ENCODE measurements at places on chromosomes 2 and 18.
A peak's percentile ranks its signal among the peaks of the same experiment; 100 is the strongest.

DNA sequence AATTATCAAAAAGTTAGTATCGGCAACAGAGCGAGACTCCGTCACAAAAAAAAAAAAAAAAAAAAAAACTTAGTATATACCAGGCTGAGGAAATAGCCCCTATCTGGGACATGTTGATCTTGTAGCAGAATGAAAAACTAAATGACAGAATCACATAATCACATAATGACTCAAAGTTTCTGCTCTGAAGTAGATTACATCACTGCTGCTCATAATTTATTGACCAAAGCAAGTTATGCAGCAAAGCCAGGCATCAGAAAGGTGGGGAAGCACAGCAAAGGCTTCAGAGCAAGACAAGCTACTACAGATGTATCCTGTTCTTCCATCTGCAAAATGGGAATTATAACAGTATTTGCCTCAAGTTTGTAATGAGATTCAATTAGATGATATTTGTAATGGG is 68.1 kb downstream of the BOD1L2 start:
- DNase-seq, result no peak

DNA sequence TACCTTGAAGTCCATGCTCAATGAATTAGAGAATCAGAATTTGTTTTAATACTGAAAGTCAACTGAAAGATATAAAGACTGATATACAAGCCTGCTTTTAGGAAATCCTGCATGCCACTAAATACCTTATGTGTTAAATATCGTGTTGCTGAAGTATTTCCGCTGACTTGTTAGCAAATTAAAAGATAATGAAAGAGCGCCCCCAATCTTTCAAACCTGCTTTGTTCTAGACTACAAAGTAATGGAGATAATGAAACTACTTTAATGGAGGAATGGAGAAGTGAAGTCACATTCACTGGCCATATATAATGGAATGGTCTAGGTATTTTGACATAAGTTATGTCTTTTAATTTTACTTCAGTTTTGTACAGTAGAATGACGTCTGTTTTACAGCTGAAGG is 95.7 kb downstream of the ASXL3 start:
- no peak for DNase-seq

- no peak for DNase-seq
Measured at GRCh38 chr2:103295591-103295990, 533.8 kb downstream of the TMEM182 start.

- DNase-seq, result no peak
Measured at GRCh38 chr18:52715421-52715820, 375.4 kb downstream of the DCC start.

DNA sequence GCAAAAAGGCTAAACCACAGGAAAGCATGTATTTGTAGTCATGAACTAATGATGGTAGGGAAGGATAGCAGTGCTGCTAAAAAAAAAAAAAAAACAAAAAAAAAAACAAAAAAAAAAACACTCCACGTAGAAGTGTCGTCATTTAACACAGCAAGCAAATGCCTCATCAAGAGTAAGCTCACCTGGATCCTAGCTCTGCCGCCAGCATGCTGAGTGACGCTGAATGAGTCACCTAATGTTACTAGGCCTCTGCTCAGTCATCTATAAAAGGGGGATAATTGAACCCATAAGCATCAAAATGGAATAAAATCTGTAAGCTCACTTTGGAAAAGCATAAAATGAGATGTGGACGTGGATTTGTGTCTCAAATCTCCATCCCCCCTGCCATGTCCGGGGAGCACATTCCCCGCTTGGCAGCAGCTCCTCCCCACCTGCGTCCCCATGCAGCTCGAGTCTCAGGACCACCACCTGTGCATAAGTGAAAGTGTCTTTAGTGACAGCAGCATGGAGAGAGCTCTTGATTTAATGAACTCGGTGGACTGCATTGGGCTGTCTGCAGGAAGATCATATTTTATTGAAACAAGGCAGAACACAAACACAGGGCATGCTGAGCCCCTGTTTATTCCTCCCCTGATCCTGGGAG is 427.5 kb downstream of the LRATD1 start:
- no peak for DNase-seq

DNA sequence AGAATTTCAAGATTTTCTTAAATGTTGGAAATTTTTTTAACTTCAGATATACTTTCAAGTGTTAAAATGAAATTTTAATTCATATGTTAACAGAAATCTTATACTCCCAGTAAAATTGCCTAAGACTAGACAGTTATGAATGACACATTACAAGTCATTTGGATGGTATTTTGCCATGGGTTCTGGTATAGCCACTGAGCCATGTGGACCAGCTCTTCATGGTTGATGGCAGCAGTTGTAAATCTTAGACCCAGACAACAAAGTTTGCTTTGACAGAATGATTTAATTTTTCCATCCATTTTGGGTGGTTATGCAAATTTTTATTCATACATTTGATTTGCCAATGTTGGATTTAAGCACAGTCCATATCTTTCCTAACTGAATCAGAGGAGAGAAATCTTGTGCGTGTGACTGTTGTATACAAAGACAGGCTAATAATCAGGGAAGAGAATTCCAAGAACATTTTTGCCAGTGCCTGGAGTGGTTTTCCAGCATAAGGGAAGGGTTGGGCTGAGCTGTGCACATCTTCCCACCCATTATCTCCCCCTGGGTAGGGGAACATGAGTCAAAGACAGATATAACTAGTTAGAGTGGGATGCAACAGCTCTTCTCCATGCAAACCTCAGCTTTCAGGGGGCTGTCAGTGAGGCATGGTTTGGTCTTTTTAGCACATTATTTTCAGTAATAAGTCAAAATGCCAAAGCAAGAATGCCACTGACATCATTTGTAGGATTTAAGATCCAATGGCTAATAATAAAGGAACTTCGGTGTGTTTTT is 28.1 kb upstream of the INPP4A start:
- DNase-seq, result no peak

DNA sequence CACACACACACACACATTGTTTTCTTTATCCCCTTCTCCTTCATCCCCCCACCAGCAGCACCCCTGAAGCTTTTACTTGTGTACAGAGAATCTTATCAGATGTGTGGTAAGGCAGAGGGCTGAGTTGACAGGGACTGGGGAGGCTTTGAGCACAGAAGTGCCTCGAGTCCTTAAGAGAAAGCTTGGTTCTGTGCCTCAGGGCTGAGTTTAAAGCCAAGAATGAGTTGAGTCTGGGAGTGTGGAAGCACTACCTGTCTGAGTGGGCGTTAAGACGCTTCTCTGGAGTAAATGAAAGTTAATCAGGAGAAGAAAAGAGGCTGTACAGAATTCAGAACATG is 2.7 kb downstream of the ID2 start:
- DNase-seq, result peak; percentile 33

DNA sequence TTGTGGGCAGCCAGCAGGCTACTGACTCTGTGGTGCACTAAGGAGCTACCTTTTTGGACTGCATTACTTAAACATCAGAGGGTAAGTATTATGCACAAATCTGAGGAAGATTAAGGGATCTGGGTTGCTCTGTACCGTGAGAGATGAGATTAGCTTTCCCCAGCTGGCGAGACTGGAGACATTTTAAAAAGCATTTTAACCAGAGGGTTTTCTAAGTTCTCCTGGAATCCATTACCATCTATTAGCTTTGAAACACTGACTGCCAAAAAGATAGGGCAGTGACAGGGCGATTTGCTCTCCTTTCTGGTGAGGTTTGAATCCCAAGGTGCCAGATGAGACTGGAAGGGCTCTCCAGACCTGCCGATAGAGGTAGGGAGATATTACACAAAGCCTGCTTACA is 63.2 kb downstream of the LYPD6 start:
- DNase-seq, result no peak

DNA sequence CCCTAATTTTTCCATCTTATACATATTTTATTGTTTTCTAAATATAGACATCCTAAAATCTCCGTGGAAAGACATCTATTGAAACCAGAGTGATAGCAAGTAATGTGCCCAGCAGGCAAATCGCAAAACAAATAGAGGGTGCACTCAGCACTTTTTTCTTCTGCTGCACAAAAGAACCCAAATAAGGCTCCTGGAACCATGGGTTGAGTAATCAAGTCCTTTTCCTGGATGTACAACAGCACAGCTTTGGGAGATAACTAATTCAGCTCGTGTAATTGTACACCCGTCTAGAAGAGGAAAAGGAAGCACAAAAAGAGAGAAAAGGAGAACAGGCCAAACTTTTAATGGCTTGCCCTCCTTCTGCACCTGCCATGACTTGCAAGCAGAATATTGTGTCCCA is 126.9 kb upstream of the TLK1 start:
- no peak for DNase-seq

DNA sequence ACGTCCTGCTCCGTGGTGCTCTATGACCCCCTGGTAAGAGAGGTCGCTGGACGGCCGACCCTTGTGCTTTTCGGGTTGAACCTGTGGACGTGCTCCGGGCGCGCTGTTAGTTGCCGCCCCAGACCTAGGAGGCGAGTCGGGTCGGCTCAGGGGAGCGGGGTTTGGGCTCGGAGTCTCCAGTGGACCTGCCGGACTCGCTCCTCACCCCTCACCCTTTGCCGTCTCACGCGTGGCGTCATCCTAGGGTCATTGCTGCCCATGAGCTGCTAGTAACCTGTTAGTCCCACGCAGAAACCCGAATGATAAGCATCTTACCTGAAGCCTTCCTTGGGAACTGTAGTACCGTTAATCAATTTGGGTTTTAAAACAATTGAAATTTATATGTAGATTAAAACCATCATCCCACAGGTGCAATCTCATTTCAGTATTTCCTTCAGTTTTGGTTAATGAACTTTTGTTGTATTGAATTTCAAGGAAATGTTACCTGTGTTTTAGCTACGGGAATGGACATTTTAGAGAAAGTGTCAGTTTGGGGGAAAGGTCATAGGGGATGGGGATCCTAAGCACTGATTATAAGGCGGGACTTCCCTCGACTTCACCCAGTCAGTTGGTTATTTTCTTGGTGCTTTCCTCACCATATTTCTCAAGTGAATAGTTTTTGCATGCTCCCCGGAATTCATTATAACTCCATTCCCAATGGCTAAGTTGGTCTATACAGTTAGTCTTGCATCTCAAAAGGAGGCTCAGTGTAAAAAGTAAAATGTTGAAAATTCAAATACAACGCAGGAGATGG is 536 bp downstream of the ELP2 start:
- no peak for DNase-seq

GRCh38 chr2:28403370-28403956 is 10.8 kb downstream of the FOSL2 start:
- DNase-seq, result no peak

- peak; percentile 11 for DNase-seq
Measured at GRCh38 chr18:22465859-22466457, 48.2 kb upstream of the CTAGE1 start.

DNA sequence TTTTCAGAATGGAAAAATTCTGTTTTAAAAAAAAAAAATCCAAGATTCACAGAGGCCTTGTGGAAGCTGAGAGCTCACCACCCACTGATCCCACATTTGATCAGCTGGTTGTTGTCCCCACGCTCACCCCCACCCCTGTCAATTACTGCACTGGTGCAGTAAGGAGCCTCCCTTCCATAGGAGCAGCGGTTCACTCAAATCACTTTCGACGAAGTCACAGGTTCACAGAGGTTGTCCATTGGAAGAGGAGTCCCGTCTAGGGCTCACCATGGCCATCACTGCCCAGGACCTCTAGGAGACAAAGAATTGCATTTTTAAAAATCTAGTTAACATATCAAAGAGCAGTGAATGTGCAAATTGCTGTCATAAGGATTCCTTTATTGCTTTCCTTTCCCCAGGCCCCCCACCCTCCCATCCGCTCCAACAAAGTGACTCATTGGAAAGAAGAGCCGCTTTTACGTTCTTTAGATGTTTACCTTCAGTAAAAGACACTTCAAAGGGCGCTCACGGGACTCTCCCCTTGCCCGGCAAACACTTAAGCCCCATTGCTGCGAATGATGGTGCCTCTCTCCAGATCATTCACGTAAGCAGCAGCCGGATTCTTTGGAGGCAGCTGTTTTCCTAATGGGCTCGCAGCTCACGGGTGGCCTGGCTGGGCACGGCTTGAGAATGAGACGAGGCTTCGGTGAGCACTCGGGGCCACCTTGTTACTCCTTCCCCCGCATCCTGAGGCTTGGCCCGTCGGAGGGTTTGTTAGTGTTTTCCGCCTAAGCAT is 165.5 kb upstream of the SALL3 start:
- DNase-seq, result no peak

DNA sequence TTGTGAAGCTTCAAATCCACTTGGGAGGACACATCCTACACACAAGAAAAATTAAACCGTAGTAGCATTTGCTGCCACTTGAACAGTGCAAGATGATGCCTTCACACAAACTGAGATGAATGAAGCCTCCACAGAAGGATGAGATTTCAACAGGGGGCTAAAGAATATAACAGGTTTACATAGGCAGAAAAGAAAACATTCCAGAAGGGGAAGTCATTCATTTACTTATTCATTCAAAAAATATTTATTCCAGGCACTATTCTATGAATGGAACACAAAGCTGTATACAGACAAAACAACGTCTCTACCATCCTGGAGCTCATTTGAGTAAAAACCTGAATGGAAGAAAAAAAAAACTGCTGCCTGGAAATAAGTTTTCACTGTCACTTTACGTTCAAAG is 170.5 kb downstream of the CDH20 start:
- no peak for DNase-seq

- no peak for DNase-seq
Measured at GRCh38 chr2:98468621-98469236, 24.1 kb downstream of the INPP4A start.

GRCh38 chr2:181978351-181979150 is 7.1 kb upstream of the PPP1R1C start:
- no peak for DNase-seq

- DNase-seq, result no peak
Measured at GRCh38 chr2:33208400-33208799, 261.6 kb downstream of the LTBP1 start.

- DNase-seq, result no peak
Measured at GRCh38 chr2:181252262-181253148, 204.7 kb upstream of the ITGA4 start.

DNA sequence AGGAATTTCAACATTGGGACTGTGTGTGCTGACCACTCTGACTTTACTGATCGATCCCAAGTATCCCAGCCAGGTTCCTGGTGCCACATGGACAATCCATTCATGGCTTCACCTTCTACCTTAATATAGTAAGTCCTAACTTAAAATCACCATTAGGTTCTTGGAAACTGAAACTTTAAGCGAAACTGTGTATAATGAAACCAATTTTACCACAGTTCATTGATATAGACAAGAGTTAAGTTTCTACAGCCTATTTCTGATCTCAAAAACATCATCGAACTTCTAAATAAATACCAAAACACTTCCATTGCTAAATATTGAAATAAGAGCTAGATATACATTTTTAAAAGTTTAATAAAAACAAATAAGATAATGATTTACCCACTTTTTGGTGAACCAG is 4.4 kb upstream of the EXOC6B start:
- no peak for DNase-seq

DNA sequence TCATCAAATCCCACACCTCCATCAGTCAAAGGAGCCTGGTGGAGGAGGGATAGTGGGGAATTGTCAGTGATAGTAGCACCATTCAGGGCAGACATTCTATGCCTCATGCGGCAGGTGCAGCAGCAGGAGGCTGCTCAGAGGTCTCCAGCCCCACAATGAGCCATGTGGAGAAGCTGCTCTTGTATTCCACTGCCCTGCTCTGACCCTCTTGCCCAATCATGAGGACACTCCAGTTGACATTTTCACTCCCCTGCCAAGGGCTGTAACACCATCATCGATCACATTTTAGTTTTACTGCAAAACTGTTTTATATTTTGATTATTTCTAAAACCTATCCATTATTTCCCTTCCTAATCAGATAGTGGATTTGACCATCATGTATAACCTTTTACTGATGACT is 487.6 kb upstream of the KLHL29 start:
- DNase-seq, result no peak

- no peak for DNase-seq
Measured at GRCh38 chr2:197993830-197994229, 189.4 kb downstream of the PLCL1 start.

GRCh38 chr2:127608061-127609030 is 37.6 kb upstream of the GPR17 start:
- no peak for DNase-seq
